ENCODE measurements at places on chromosomes 12 and 14. TPM values are rescaled to one million over a fixed set of nuclear protein-coding genes. Genes with fewer than 3 reads are reported as not detected.

The NCKAP5L gene
- total RNA-seq: 2.5 TPM

The ZFHX2 gene
- 3.2 TPM for total RNA-seq

The KCNA5 gene
- total RNA-seq: 10.8 TPM

The PPFIBP1 gene
- total RNA-seq: 40.4 TPM

The FGD4 gene
- total RNA-seq: 31.5 TPM

The LGR5 gene
- 1.5 TPM for total RNA-seq

The TMEM119 gene
- 5.1 TPM for total RNA-seq

The LRRC9 gene
- not detected for total RNA-seq

The TSPAN19 gene
- total RNA-seq: not detected

The NANOG gene
- not detected for total RNA-seq

The PTHLH gene
- not detected for total RNA-seq

The NAP1L1 gene
- 310 TPM for total RNA-seq

The DDX54 gene
- total RNA-seq: 60.6 TPM

The BRF1 gene
- total RNA-seq: 27.4 TPM

The FAM186B gene
- 0.39 TPM for total RNA-seq

The SRRM4 gene
- not detected for total RNA-seq

The TEDC1 gene
- 11.8 TPM for total RNA-seq

The TAS2R8 gene
- not detected for total RNA-seq

The SLCO1B3 gene
- not detected for total RNA-seq

The NRL gene
- total RNA-seq: 4.5 TPM

The ANO2 gene
- 5.1 TPM for total RNA-seq

The KRT73 gene
- not detected for total RNA-seq

Measured in mucosa of descending colon (tissue), 3 donors.